ENCODE measurements at places on chromosomes 3 and 15.

- no peak for DNase-seq
These were observed 64.5 kb upstream of the CADPS start for GRCh38 chr3:62939707-62940106.

DNA sequence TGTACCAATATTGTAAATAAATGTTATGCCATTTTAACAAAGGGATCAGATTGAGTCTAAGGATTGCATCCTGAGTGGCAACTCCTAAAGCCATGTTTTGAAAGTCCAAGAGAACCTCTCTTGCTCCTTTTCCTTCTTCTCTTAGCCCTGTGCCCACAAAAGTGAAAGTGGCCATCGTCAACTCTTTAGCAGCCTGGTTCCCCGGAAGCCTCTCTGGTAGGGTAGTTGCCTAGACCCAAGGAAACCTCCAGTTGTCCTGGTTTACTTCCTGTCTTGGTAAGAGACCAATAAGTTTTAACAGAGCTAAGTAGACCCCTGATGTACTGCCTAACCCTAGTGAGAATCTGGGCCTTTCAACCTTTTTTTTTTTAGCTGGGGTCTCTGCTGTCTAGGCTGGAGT is 10.2 kb upstream of the ITPKA start:
- no peak for DNase-seq

DNA sequence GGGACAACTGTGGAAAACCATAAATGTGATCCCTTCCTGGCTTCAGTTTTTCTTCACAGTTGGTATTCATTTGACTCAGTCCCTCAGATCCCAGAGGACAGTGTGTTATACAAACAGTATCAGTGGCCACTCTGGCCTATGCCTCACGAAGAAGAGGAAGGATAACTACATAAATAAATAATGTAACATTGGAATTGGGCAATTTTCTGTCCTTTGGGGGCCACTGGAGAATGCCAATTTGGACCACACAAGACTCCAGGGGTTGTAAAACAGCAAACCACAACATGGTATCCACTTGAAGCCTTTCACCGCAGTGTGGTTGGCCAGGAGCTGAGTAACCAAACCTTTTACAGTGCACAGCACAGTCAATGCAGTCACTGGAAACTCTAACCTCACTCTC is 1077.0 kb downstream of the ROBO2 start:
- DNase-seq, result no peak

DNA sequence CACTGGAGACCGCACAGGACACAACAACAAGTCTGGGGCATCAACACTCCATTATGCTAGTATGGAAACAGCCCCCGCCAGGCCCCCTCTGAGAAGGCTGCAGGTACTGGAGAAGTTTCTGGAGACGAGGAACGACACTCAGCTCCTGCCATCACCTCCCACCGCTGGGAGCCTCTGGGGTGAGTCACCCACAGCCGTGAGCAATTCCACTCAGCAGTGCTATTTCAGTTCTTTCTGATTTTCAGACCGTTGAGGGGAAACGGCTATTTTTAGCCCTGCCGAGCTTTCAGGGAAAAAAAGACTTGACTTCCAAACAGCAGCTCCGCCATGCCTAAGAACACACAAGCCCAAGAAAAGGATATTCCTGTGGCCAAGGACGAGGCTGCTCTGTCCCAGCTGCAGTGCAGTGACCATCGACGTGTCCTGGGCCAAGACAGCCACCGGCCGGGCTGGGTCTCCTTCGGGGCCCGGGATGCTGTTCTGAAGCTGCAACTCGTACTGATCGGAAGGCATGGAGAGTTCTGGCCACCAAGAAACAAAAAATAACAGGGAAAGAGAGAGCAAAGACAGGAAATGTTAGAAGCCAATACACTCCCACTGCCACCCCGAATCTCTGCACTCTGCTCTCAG is 40.8 kb downstream of the NUP210 start:
- DNase-seq, result no peak

DNA sequence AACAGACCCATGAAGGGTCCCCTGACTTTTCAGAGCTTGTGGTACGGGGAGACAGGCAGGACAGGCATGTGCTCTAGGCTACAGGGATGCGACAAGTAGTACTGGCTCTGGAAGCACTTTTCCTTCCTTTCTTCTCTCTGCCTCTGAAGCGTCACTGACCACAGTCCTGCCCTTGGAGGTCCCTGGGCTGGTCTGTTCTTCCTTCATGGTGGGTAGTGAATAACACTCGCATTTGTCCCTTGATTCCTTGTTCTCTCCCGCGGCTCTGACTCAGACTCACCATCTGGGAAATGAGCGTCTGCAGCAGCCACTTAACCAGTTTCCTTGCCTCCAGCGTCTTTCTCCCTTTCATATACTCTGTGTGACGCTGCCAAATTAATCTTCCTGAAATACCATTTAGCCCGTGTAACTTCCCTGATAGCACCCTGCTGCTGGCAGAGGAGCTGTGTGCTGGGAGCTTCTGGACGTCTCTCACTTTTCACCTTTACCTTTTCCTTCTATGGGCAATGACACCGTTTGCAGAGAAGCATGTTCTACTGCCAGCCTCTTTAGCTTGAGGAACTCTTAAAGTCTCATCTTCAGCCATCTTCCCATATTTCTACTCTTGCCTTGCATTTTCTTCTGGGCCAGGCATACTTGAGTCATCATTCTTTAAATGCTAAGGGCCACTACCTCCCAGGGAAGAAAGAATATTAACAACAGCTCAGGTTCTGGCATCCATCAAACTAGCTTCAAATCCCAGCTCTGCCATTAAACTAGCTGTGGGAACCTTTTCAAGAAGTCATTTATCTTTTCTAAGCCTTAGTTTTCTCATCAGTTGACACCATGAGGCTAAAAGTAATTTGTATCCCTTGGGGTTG is 33.6 kb downstream of the TMEM45A start:
- DNase-seq, result no peak

GRCh38 chr15:100236981-100237720 is 104.6 kb downstream of the ADAMTS17 start:
- no peak for DNase-seq

DNA sequence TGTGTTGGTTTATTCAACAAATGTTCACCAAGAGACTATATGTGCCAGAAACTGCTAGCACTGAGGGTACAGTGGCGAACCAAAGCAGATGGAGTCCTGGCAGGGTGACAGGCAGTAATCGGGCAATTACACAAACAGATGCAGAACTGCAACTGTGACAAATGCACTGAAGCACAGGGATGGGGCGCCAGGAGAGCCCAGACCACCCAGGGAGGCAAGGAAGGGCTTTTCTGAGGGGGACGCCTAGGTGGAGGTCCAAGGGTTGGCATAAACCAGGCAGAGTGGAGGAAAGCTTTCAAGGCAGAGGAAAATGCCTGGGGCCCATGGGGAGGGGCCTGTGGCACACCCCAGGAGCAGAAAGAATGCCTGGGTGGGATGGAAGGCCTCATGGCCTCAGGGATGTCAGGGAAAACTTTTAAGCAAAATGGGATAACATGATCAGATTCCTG is 5.5 kb downstream of the DIS3L start:
- DNase-seq, result peak; percentile 91

- DNase-seq, result peak; percentile 63
These were observed 121.3 kb upstream of the ZNF717 start for GRCh38 chr3:75906555-75907112.

DNA sequence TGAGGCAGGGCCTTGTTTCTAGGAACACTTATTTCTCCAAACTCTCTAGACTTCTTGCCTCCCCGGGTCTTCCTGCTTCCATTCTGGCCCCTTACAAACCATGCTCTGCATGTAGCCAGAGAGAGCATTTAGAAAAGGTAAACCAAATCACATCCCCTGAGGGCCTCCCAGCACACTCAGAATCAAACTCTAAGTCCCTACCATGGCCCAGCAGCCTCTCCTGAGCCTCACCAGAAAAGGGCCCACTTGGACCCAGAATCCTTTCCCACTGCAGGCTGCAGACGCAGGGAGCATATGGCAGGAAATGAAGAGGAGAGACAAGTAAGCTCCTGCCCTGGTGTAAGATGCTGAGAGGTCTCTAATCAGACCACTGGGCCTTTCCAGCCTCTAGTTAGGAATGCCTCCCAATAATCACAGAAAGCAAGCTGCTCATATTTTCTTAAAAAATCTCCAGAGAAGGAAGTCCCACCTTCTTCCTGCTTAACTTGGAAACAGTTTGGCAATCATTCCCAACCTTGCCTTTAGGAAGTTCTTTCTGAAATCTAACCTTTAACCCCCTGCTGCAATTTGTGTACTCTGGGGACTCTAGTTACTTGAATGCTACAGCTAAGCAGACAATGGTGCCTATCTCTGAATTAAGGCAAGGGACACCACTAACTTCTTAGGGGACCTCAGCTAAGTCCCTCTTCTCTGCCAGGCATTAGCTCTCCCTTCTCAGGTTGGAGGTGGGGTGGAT is 4.2 kb downstream of the AMOTL2 start:
- DNase-seq, result no peak

DNA sequence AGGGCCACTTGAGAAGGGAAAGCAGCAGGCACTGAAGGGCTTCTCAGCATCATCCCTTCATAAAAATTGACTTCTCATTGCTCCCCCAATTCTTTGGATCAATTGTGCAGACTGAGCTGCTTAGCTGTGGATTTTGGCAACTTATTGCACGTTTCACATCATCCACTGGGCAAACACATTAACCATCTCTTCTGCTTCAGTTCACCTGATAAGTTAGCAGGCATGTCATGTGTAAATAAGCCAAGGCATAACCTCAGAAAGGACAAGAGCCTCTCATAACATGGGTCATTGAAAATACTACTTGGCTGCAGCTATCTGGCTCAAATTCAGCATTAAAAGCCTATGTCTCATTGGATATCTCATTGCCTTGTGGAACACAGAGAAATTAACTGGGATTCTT is 366.5 kb downstream of the LRRC3B start:
- DNase-seq, result no peak

- no peak for DNase-seq
These were observed 76.5 kb downstream of the NUP210 start for GRCh38 chr3:13343601-13344000.

- DNase-seq, result no peak
These were observed 12.4 kb downstream of the CACNA2D2 start for GRCh38 chr3:50491023-50491422.

GRCh38 chr3:159418571-159419526 is 569.8 kb upstream of the IL12A start:
- DNase-seq, result no peak

- no peak for DNase-seq
These were observed 336.4 kb upstream of the GRM7 start for GRCh38 chr3:6524479-6524878.

DNA sequence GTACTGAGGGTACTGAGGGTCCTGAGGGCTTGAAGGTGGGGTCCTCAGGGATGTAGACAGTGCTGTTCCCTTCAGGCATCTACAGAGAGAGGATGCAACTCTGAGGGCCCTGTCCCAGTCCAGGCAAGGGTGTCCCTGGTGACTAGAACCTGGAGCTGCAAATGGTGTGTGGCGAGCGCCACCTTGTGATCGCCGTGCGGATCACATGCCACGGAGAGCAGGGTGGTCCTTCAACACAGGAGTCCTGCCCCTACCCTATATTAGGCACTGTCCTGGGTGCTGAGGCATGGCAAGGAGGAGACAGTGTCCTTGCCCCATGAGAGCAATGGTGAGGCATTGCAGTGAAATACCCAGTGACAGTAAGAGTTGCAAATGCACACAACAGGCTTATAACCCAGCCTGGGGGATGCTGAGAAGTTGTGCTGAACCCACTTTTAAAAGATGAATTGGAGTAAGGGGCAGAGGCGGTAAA is 23.6 kb downstream of the RHCG start:
- DNase-seq, result peak; percentile 52

DNA sequence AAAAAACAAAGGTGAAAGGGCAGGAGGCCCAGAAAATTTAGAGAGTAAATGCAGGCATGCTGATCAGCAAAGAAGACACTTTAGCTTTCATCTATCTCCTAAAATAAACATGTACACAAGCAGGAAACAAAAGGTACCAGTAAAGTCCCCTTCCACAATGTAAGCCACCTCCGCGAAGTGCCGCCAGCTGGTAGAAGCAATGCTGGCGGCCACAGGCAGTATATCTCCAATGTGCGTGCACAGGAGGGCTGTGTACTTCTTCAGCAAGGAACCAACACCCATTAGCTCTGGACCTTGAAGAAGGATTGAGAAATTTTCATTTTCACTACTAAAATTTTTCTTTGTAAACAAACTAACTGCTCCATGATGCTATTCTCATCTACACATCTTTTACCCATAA is 75.4 kb downstream of the HERC2 start:
- DNase-seq, result no peak

DNA sequence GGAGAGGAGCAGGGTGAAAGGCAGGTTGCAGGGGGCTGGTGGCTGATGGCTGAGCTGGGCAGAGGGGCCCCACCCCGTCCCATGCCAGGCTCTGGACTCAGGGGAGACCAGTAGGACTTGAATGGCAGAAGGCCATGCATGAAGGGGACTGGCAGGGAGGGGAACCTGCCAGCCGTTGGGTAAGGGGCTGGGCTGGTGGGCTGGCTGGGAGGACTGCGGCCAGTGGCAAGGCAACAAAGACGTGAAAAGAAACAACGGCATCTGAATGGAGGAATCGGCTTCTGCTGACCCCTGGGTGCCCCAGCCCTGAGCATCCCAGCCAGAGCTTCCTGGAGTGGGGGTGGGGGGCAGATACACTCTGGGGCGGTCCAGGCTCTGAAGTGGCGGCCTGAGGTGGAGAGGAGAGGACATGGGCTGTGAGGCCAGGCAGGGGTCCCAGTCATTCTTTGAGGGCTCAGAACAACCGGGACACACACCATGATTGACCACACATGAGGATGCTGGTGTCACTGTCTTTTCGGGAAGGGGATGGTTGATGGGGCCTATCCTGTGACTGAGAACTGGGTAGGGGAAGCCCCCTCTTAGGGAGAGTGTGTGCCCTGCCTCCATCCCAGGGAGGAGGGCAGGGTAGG is 11.7 kb downstream of the GLYCTK start:
- DNase-seq, result peak; percentile 59

DNA sequence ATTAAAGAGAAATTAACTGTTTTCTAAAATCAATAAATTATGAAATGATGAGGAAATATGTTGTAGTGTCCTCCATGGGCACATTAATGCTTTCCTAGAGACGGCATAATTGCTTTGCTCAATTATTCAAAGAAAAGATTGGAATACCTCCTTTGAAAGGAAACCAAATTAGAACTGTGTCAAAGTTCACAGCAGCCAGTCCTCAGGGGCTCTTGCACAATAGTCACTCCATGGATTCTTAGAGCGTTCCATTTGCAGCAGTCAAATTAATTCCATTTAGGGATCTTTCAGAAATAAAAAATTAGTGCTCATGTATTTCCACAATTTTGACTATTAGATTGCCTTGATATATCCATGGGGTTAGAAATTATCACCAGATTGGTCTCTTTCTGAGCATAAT is 841.6 kb upstream of the DPPA4 start:
- peak; percentile 52 for DNase-seq

- DNase-seq, result no peak
These were observed 33.3 kb downstream of the GLB1 start for GRCh38 chr3:33063651-33064051.
